Bladder microvascular endothelial cell (primary cell): ENCODE measurements at places on chromosomes 16 and 17. TPM values are rescaled to one million over a fixed set of nuclear protein-coding genes. Genes with fewer than 3 reads are reported as not detected.

NEUROD2 gene
- total RNA-seq = not detected in 2 replicates

SPNS3 gene
- 0.49 and 1.1 TPM in 2 replicates for total RNA-seq

CSHL1 gene
- not detected in 2 replicates for total RNA-seq

NTN1 gene
- total RNA-seq = under 0.01 and 0.44 TPM in 2 replicates

SGCA gene
- not detected in 2 replicates for total RNA-seq

TBCD gene
- 66.2 and 89.1 TPM in 2 replicates for total RNA-seq

KRTAP4-6 gene
- not detected in 2 replicates for total RNA-seq

NTN3 gene
- 0.13 TPM in 1 of 2 replicates, not detected in the other for total RNA-seq

KRTAP2-3 gene
- not detected in 2 replicates for total RNA-seq

CAVIN1 gene
- 719 and 771 TPM in 2 replicates for total RNA-seq
